Smooth muscle cell of trachea (primary cell): ENCODE measurements at places on chromosomes 2 and 18. TPM values are rescaled to one million over a fixed set of nuclear protein-coding genes. Genes with fewer than 3 reads are reported as not detected.

TGFA gene
- total RNA-seq, result 0.73 TPM in 1 of 2 replicates, not detected in the other

RGPD4 gene
- total RNA-seq, result not detected in 2 replicates

SIGLEC15 gene
- total RNA-seq, result 3.1 and 5.7 TPM in 2 replicates

ZNF2 gene
- total RNA-seq, result 7.9 and 13.1 TPM in 2 replicates

EPB41L3 gene
- total RNA-seq, result 56.6 and 74.3 TPM in 2 replicates

DSG3 gene
- under 0.01 TPM in 2 replicates for total RNA-seq

GPR45 gene
- not detected in 2 replicates for total RNA-seq

TMEM127 gene
- 16.3 and 38.9 TPM in 2 replicates for total RNA-seq

CNRIP1 gene
- 23.0 and 28.1 TPM in 2 replicates for total RNA-seq

GALR1 gene
- total RNA-seq, result under 0.01 TPM in 1 of 2 replicates, not detected in the other

B3GNT7 gene
- total RNA-seq, result 0.33 TPM in 1 of 2 replicates, not detected in the other

REG3A gene
- total RNA-seq, result not detected in 2 replicates

CSRNP3 gene
- 2.8 and 3.0 TPM in 2 replicates for total RNA-seq

CDCA7 gene
- total RNA-seq, result 1.3 and 4.7 TPM in 2 replicates

RNF125 gene
- 1.2 and 1.5 TPM in 2 replicates for total RNA-seq

MTLN gene
- 49.3 and 66.8 TPM in 2 replicates for total RNA-seq

GRHL1 gene
- total RNA-seq, result 0.58 and 0.66 TPM in 2 replicates

ALLC gene
- not detected in 2 replicates for total RNA-seq

SERPINB11 gene
- total RNA-seq, result not detected in 2 replicates

RAD51AP2 gene
- not detected in 2 replicates for total RNA-seq

GKN1 gene
- not detected in 2 replicates for total RNA-seq

RGPD3 gene
- 0.29 and 0.33 TPM in 2 replicates for total RNA-seq

EGR4 gene
- 0.83 TPM in 1 of 2 replicates, not detected in the other for total RNA-seq

ILKAP gene
- total RNA-seq, result 19.8 and 32.1 TPM in 2 replicates

ERFE gene
- total RNA-seq, result 3.6 and 4.2 TPM in 2 replicates

PCARE gene
- total RNA-seq, result not detected in 2 replicates

NTSR2 gene
- total RNA-seq, result not detected in 2 replicates
